Stomach (tissue), 19 donors: ENCODE measurements at places on chromosomes 5 and 9. TPM values are rescaled to one million over a fixed set of nuclear protein-coding genes. Genes with fewer than 3 reads are reported as not detected.

Gene HMMR
- polyA plus RNA-seq = 3.6 TPM

Gene SPAAR
- 0.92 TPM for polyA plus RNA-seq

Gene THBS4
- polyA plus RNA-seq = 0.19 TPM

Gene NUDT12
- polyA plus RNA-seq = 11.6 TPM

Gene PCDHGA10
- polyA plus RNA-seq = 0.44 TPM

Gene C9orf153
- polyA plus RNA-seq = not detected

Gene C9
- not detected for polyA plus RNA-seq

Gene PLPPR1
- polyA plus RNA-seq = 0.13 TPM

Gene TRIM7
- 3.4 TPM for polyA plus RNA-seq

Gene PCDHB3
- polyA plus RNA-seq = 0.15 TPM

Gene SLC1A3
- polyA plus RNA-seq = 0.76 TPM

Gene SUB1
- 192 TPM for polyA plus RNA-seq

Gene PNPLA7
- polyA plus RNA-seq = 15.6 TPM

Gene DMXL1
- 12.3 TPM for polyA plus RNA-seq

Gene POLE3
- polyA plus RNA-seq = 31.0 TPM

Gene PCDHB9
- polyA plus RNA-seq = 0.19 TPM

Gene SLC27A6
- 1.6 TPM for polyA plus RNA-seq

Gene CRHBP
- 0.10 TPM for polyA plus RNA-seq

Gene PCAT7
- 0.18 TPM for polyA plus RNA-seq

Gene PCDHB4
- polyA plus RNA-seq = 0.38 TPM

Gene ACOT12
- not detected for polyA plus RNA-seq
